ENCODE measurements at places on chromosomes 6 and 20.

- DNase-seq, result no peak
These were observed 288.7 kb downstream of the RNF144B start for GRCh38 chr6:18675881-18676280.

DNA sequence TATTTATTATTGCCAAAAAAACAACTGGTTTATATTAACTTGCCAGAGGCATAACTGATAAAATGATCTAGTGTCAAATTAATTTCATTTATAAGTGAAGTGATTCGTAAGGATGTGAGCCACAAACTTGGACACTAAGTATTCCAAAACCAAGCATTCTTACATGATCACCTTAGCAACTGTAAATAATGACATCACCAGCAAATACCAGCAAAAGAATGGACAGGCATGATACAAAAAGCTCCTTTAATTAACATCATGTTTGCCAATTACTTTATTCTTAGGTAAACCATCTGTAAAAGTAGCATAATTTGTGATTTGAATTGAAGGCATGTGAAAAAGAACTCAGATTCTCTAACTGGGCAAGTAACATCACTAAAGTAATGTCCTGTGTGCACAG lies 17.2 kb upstream of the FNDC1 start:
- DNase-seq, result no peak

DNA sequence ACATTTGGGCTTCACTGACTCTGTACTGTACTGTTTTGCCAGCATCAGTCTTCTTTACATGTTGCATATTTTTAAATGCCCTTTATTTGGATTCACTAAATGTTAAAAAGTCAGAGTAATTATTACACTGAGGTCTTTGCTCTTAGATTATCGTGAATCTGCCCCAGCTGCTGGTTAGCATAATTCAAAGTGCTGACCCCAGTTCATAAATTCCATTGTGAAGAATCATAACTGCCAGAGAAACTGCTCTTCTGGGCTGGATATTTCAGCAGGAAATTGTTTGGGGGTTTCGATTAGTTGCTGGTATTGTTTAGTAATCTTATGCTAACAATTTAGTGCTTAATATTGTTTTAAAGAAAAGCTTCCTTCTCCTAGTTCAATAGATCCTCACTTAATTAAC lies 682.1 kb upstream of the MAP3K7 start:
- DNase-seq, result no peak

DNA sequence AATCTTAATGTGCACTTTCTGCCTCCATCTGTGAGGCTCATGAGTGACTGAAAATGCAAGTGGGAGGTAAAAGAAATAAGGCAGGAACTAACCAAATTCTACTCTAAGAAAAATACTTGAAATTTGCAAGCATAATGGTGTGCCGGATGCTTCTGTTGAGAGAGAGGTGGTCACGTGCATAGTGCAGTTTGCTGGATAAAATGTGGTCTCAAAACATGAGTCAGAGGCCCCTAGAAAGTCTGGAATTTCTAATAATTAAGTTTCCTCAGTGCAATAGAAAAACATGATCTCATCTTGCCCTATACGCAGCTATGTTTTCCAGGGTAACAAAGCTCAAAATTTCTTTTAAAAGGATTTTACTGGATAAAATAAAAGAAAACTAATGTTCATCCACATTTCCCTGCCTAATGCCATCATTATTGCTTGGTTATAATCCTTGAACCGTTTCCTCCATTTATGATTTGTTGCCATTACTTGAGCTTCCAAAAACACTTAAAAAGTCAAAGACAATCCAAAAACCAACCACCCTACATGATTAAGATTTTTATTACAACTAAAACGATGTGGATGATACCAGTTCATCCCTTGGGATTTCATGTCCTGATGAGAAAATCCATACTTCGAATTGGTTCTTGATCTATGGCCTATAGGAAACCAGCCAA lies 351.7 kb upstream of the ARID1B start:
- DNase-seq, result no peak

- no peak for DNase-seq
These were observed 47.8 kb downstream of the ARHGAP40 start for GRCh38 chr20:38649275-38649891.

DNA sequence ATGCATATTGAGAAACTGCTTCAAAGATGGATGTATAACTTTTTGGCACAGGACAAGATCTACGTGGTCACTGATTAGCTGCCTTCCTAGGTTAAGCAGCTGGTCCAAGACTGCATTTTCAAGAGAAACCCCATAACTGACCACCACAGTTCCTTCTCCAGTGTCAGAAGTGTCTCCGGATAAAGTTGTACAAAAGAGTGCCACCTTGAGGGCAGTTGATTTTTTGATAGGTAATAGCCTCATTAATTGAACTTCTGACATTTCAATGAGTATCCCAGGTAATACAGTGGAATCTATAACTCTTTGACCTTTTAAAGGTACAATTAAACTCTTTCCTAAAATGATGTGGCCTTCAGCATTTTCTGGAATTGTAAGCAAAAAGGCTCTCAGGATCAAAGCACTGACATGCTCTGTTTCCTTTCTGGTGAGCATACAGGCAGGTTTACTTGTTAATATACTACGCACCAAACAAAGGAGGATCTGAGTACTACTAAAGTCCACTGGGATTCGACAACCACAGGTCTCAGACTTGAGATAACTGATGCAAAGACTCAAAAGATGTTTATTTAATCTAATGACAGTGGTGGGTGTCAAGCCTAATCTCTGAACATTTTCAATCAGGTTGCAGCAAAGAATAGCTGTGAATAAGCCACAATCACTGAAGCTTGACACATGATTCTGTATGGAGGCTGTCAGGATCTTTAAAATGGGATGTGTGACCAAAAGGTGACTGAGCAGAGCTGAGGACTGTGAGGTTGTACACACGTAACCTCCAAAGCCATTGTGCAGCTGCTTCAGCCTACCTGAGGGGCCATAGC lies 21.2 kb downstream of the MKKS start:
- no peak for DNase-seq

DNA sequence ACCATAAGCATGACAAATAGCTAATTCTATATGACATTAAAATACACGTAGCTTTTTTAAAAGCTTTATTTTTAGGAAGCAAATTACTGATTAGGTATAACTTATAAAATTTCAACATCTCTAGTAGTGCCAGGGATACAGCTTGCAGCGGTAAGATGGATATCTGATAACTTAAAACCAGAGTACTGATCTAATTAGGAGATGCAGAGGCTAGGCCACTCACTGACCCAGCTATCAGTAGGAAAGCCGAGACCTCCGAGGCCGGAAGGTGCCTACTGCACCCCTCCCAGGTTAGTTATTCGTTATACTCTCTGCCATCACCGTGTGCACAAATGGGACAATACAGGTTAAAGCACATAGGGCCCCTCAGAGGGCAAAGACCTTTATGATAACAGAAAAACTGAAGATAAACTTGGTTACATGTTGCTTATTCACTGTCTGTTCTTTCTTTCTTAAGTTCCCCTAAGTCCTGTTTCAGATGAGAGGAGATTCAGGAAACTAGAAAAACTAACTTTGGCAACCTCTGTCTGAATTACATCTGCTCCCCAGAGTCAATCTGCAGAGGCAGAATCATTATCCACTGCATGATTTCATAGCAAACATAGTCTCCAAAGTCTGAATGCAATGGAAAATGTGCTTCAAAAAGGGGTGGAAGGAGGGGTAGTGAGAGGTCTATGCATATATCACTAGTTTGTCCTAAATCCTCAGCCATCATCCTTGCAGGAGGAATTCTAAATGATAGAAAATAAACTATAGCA lies 60.8 kb downstream of the RIPOR2 start:
- DNase-seq, result no peak
